ENCODE measurements at places on chromosomes 16 and 17.

- no peak for DNase-seq
Measured at GRCh38 chr17:82559566-82560251, 40.2 kb downstream of the FOXK2 start.

DNA sequence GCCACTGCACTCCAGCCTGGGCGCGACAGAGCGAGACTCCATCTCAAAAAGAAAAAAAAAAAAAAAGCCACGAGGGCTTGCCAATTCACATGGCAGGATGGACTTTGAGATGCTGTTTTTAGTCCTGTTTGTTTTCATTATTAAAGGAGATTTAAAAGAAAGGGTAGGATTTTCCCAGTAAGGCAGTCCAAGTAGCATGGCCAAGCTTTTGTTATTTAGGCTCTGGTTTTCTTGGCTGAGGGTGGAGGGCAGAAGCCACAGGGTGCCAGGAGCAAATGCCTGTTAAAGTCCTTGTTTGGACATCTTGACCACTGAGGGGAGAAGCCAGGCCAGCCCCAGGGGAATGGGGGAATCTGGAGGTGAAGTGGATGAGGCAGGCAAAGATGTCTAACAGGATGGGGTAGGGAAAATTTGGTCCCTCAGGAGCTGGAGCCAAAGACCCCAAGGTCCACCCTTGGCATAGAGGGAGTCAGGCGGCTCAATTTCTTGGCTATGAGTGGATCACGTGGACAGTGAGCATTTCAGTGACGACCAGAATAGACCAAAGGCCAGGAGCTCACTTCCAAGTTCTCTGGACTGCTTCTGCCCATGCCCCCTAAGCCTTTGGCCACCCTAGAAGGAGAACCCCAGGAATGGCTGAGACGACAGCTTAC, 20.8 kb upstream of the PLLP start:
- no peak for DNase-seq

DNA sequence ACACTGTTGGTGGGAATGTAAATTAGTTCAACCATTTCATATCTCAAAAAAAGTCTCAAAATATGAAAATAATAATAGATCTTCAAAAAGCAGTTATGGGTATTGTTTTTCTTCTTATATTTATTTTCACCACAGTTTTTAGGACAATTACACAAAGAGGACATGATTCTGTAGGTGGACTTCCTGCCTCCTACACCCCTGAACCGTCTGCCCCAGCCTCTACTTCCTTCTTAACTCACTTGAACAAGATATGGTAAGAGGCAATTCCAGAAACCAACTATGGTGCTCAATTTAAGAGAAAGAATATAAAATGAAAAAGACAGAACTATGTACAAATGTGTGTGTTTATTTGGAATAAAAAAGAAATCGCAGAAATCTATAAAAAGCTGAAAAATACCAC, 74.1 kb upstream of the MON1B start:
- DNase-seq = no peak

- no peak for DNase-seq
Measured at GRCh38 chr17:75654176-75654575, 12.8 kb downstream of the RECQL5 start.

DNA sequence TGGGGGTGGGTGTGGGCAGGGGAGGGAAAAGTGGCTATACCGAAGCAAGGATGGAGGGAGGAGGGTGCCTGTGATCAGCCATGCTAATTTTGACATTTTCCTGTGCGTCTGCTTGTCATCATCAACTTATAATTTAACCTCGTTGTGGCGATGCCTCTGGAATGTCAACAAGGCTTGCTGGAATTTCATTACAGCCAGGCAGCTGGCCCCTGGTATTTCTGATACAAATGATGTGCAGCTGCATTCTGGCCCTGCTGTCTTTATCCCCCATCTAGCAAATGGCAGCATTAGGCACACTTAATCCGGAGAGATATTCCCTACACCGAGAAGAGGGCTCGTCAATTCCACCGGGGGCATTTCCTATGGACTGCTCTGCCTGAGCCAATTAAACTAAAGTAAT, 278.3 kb upstream of the CCL2 start:
- DNase-seq = no peak

DNA sequence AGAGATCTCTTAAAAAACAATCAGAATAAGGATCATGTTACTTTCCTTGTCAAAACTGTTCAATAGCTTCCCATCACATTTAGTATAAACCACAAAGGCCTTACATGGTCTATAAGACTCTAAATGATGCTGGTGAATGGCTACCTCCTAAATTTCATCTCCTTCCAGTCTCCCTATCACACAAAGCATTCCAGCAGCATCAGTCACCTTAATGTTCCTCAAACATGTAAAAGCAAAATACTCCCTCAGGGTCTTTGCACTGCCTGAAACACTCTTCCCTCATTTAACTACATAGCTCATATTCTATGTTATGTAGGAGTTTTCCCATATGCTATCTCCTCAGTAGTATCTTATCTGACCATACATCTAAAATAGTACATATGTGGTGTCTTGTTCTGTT, 53.5 kb upstream of the INTS2 start:
- DNase-seq = no peak

DNA sequence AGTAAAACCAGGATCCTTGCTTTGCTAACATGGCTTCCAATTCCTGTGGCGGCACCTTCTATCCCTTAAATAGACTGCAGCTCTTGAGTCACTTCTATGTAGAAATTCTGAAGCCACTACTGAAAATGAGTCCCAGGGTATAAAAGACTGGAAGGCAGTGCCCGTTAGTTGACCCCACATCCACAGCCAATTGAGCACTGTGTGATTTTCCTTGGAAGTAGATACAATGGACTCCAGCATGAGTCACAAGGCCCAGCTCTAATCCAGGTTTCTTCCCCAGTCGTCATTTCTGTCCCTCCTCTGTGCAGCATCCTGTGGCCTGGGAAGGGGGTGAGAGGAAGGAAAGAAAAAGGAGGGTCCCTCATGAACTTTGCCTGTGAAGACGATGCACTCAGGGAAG, 69.5 kb downstream of the HLF start:
- no peak for DNase-seq

DNA sequence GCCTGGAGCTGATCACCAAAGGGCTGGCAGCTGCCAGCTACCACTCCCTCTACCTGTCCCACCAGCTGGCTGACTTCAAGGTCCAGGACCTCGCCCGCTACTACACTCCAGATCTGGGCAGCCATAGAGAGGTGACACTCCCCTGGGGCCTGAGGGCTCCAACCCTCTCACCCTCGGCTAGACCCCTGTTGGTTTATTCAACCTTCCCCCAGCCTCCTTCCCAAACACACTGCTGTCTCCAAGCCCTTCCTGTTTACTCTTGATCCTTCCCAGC, 18.0 kb downstream of the ALOX12B start:
- no peak for DNase-seq

DNA sequence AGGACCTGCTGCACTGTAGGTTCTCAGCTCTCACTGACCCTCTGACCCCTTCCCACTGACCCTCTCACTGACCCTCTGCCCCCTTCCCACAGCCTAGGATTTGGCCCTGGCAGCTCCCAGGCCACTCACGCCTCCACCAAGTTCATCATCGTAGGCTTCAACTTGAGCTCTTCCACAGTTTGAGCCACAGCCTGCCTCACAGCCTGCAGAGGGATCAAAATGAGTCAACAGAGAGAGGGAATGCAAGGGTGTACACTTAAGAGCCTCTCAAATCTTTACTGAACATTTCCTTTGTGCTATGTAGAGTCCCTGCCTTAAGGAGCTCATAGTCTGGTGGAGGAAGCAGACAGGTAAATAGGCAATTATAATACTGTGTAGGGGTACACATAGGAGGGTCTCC, 12.1 kb downstream of the HEATR9 start:
- DNase-seq = no peak

DNA sequence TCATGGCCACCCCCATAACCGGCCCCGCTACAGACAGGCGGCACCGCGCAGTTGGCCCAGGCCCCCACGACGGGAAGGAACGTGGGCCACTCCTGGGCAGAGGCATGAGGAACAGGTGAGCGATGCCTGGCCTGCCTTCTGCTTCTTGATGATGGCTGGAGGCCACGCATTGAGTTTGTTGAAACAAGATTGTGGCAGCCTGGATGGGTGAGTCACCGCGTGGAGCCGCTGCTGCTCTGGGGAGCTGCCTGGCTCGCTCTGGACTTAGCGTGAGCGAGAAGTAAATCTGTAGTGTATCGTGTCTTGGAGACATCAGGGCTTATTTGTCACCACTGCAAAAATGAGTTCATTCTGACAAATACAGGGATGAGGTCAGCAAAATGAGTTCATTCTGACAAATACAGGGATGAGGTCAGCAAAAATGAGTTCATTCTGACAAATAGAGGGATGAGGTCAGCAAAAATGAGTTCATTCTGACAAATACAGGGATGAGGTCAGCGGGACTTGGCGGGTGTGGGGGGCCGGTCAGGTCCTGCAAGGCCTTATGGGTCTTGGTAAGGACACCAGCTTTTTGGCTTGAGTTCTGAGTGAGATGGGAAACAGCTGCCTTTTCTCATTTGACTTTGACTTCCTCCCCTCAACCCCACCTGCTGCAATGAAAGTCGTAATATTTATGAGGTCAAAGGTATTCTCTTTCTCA, 93.0 kb downstream of the SEC14L1 start:
- DNase-seq = no peak

DNA sequence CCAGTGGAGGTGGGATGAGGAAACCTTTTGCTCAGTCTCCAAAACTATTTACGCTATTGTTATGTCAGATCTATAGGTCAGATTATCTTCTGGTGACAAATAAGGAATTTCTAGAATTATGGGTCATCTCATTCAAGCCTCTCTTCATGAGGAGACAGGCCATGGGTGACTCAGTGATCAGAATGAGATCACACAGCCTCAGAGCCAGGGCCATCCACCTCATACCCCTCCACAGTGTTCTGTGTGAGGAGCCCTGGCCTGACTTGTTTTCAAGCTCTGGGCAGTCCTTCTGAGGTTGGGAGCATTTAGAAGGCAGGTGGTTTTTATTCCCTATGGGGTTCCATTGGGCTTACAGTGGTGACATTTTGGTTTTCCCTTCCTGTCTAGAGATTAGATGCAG, 26.5 kb downstream of the YPEL2 start:
- no peak for DNase-seq

GRCh38 chr17:1232331-1232730, 37.9 kb upstream of the BHLHA9 start:
- DNase-seq = no peak

DNA sequence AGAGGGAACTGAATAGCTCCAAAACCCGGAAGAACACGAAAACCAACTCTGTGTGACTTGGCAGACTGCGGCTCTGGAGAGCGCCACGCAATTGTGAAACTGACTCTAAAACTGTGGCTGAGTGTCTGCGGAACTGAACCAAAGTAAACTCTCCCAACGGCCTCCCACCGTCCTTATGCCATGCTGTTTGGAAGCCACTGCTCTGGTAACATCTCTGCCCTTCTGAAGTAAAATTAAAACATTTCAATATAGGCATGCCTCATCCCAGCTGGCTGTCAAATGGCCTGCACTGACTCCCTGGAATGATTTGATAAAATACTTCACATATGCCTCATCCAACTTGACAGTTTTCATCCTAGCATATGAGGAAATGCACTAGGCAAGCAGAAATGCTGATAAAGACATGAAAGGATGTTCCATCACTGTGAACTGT, 70.2 kb downstream of the PARN start:
- no peak for DNase-seq

DNA sequence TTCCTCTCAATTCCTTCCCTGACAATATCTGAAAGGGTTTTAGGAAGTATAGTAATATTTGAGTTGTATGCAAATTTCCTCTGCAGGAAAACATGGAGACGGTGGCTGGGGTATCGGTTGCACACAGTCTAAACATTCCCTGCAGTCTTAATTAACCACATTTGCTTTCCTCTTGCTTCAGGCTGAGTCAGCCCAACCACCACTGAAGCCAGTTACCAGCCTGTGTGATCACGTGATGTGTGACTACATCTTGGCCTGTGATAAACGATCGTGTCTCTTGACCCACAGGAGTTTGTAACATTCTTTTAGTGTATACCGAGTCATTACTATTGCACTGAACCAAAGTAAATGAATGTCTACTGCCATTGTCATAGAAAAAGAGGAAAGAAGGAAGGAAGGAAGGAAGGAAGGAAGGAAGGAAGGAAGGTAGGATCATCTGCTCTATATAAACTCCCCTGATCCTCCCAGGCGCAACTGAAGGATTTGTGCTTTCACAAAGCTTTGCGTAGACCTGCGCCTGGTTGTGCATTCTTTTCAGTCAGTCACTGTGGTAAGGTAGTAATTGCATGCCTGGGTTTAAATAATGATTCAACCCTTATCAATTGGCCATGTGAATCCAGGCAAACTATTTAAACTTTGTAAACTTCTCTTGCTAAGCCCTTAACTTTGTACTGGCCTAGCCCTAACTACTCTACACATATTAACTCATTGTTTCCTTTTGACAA, 280.6 kb upstream of the SALL1 start:
- no peak for DNase-seq

DNA sequence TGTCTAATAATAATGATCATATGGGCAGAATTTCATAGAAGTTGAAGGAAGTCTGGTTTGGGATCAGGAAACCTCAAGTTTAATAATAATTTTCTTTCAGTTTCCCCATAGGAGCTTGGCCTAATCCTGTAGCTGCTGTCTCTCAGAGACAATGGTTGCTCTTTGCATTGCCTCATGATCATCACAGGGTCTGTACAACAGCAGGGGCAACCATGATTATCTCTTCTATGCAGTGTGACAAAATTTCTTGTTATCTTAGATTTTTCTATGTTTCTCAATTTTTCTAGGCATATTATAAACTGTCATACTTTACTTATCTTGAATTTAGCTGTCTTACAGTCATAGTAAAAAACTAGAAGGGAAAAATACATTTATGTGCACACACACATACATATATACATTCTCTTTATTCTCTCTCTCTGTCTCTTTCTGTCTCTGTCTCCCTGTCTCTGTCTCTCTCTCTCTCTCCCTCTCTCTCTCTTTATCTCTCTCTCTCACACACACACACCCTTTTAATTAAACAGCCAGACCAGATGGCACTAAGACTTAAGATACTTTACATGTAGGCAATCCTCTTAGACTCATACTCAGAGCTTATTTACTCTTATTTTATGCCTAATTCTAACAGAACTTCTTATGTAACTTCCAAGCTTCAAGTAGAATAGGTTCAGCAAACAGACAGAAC, 30.5 kb downstream of the SMIM36 start:
- no peak for DNase-seq

Measured in stimulated activated CD4-positive, alpha-beta T cell treated with anti-CD3 and anti-CD28 coated beads, Interleukin-1b, Interleukin-23, amount 100 ng/mL, for 24 hours (primary cell).